Kidney capillary endothelial cell (primary cell): ENCODE measurements at places on chromosomes 1 and 21.

- DNase-seq: no peak
Measured at GRCh38 chr1:41414716-41415306, 53.6 kb downstream of the FOXO6 start.

DNA sequence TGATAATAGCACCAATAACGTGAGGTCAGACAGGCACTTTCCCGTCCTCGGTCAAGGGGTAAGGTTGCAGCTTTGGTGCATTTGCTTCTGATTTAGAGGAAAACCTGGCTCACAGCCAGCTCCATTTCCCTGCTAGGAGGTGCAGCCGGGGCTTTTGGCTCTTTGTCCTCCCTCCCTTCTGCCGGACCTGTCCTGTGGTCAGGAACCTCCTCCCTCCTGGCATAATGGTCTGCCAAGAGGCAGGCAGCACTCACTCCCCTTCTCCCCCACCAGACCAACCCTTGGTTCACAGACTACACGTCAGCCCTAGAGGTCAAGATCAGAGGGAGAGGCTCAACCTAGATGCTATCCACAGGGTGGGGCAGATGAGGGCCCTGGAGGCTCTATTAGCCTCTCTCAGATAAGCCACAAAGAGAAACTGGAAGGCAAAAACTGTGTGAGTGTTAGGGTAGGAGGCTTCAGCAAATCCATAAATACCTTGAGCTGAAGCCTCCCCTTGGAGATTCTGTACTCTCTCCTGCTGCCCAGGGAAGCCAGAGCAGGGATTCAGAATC lies 64.8 kb downstream of the PLXNA2 start:
- DNase-seq: no peak

DNA sequence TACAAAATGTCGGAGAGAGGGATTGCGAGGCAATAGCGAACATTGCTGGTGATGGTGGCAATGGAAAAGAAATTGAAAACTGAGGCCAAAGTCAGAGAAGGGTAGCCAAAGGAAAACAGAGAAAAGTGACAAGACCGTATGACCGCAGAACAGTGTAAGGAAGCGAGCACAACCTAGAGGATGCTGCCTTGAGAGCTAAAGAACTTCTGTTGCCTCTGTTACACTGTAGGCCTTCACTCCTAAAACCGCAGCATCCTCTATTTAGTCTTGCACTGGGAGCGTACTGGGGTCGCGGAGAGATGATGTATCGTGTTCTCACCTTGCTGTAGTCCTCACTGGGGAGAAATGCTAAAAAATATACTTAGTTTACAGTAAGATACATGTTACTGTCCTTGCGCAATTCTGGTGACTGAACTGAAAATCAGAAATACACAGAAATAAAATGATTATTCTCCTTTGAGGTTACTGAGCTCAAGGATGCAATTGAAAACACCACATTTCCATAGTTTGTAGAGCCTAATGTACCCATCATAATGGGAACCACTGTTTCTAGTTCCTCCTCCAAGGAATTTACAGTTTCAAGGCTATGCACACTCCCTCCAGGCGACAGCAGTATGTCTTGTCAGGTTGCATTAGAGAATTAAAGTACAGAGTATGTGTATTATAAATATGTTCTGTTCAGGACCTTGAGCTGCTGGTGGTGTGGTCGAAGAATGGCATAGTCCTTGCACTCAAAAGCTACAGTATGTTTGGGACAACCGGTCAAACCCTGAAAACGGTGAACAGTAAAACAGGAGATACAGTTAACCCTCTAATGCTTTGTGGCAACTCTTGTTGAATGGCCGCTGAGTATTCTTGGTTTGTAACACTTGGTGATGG lies 1.3 kb downstream of the NEK7 start:
- DNase-seq: peak; percentile 46

DNA sequence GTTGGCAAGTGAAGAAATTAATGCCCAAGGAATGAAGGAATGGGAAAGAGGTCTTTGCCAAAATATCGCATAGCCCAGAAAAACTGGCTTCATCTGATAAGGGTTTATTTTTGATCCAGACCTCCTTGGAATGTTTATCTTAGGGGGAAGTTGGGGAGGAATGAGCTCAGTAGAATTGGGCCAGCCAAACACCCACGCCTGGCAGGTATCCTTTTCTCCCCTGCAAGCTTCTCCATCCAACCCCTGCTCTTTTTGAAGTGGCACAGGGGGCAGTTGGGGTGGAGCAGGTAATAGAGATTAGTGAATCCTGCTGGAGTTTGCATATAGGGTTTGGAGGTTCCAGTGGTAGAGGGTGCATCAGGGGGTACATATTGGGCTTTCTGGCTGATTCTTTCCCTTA lies 21.1 kb downstream of the INTS3 start:
- no peak for DNase-seq

GRCh38 chr21:32797679-32798078 lies 26.1 kb upstream of the PAXBP1 start:
- no peak for DNase-seq

DNA sequence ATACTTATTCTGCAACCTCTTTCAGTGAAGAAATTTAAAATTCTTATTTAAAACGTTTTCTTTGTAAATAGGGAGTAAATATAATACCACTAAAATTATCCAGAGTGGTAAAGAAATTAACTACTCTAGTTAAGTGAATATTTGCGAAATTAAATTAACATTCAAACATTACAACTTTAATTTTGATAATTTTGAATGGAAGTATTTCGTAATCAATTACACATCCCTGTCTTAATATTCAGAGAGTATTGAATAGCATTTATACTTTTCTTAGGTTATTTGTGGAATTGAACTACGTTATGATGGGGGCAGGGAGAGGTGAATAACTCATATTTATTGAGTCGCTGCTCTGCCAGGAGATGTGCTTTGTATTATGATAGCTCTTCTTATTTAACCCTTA lies 96.3 kb upstream of the KIF26B start:
- DNase-seq: no peak
